ENCODE measurements at places on chromosomes 4 and X.

DNA sequence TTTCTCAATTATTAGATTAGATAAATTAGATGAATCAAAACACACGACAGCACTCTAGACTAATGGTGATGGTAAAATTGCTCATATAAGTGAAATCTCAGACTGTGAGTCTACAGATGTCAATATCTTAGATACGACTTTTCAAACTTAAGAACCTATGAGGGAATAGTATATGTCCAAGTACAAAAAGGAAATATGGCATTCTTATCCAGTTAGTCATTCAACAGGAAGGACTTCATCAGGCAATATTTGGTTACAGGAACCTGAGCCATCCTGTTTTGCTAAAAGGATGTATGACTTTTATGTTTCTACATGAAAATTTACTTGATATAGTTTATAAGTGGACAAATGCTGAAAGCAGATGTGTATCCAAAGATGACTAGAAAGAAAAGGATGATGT is 107.0 kb downstream of the CT47B1 start:
- no peak for DNase-seq

DNA sequence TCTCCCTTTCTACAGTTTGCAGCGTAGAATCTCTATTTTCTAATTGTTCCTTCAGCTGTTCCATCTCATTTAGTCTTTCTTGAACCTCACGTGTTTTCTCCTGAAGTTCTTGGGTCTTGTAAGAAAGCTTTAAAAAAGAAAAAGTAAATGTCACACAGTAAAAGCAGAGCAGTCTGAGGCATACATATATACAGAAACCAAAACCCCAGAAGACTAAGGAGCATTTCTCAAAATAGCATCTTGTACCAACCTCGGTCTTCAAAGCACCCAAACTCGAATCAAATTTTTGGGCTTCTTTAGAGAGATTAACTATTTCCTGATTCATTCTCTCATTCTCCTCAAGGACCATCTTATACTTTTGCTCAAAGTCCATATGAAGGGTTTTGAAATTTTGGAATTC is 39.4 kb downstream of the CENPE start:
- DNase-seq, result no peak

GRCh38 chr4:180169394-180169793 is 2073.8 kb upstream of the TENM3 start:
- no peak for DNase-seq

DNA sequence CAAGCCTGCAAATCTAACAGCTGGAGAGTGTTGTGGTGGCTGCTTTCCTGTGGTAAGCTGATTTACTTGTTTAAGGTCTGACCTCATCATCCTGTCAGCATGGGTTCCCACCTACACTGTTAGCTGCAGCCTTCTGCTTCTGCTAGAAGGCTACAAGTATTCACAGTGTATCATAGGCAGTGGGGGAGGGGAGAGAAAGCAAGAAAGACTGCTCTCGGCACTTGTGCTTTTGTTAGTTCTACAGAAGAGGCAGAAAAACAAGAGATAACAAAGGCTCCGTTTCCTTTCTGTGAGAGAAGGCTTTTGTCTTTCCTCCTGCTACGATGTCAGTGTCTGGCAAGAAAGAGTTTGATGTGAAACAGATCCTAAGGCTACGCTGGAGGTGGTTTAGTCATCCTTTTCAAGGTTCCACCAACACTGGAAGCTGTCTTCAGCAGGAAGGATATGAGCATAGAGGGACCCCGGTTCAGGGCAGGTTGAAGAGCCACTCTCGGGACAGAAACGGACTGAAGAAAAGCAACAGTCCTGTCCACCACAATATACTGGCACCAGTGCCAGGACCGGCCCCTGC is at the start of gene KLHL4:
Gene KLHL4 (plus strand): TSS at position 232 of the 571 bp plus-strand sequence. CDS start 92 bp downstream, at position 324.
- DNase-seq, result no peak

DNA sequence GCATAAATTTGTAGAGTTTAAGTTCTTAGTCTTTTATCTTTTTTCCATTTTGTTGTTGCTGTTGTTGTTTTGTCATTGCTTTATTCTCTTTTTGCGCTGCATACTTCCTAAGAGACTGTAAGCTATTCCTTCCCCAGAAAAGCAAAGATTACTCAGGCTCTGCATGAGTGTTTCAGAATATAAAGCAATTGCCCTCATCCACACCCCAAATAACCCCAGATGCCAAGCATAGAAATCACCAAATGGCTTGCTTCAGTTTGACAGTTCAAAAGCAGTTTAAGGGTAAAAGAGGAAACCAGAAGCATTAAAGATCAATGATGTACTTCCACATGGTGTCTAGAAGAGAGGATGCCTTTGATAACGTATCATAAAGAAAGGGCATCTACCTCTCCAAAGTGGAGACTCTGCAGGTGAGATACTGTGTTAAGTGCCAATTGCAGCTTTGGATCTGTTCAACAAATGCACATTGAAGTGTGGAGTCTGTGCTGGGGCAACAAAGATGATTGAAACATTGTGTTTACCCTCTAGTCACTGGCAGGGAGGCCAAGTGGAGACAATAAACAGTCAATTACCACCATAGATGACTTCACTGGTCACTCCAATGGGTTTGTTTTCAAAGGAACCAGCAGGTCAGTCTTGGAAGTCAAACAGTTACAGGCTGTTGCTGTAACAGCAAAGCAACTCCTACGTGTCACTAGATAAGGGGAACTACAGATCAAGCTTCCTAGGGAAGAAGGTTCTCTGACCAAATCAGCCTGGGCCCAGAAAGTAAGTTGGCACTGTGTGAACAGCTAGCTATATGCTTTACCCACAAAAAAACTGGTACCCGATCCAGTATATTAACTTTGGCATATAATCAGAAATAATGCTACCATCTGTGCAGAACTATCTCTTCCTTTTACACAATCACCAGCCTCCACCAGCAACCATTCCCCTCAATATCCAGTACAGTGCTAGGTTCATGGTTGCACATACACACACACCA is 40.6 kb upstream of the IL21 start:
- DNase-seq, result no peak

GRCh38 chr4:81571105-81571504 is 99.4 kb upstream of the RASGEF1B start:
- no peak for DNase-seq

DNA sequence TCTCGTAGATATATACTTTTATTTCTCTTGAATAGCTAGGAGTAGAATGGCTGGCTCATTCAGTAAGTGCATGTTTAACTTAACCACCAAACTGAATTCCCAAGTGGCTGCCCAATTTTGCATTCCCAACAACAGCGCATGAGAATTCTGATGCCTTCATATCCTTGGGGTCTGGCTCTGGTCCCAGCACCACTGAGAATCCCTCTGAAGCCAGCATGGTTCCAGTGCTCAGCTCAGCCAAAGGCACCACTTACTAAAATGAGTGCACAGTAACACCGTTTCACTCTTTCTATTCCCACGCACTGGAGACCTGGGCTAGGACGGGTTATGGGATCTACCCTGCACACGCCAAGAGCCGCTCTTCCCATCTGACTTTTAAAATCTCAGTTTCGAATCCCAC is 60.4 kb downstream of the CASP3 start:
- no peak for DNase-seq

GRCh38 chr4:1496116-1496642 is 89.9 kb upstream of the NKX1-1 start:
- DNase-seq, result no peak

DNA sequence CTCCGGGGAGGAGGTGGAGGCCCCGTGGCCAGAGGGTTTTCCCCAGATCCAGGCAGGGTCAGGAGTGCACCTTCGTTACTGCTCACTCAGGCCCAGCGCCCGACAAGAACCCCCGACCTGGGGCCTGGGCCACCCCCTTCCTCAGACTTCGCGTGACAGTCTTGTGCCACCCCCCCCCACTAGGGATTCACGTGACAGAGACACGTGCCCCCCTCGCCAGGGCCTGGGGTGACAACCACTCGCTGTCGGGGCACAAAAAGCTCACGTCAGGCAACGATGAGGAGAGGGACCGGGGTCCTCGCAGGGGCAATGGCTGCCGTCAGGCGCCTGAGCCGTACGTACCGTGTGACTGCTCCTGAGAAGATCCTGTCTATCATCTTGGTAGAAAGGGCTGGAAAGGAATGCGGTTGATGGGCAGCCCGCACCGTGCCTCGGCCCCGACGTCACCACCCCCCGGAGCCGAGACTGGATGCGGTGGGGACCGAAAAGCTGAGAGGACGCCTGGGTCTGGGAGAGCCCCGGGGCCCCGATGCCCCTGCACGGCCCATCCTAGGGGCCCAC is 23.0 kb upstream of the GTPBP6 start:
- no peak for DNase-seq

GRCh38 chrX:44935640-44936039 is 62.7 kb downstream of the KDM6A start:
- DNase-seq, result no peak

- DNase-seq, result no peak
Measured at GRCh38 chrX:70553516-70553915, 108.9 kb downstream of the DLG3 start.

- DNase-seq, result no peak
Measured at GRCh38 chr4:43126595-43126994, 234.1 kb downstream of the GRXCR1 start.

GRCh38 chrX:9917861-9918260 is 49.3 kb upstream of the CLDN34 start:
- DNase-seq, result no peak

DNA sequence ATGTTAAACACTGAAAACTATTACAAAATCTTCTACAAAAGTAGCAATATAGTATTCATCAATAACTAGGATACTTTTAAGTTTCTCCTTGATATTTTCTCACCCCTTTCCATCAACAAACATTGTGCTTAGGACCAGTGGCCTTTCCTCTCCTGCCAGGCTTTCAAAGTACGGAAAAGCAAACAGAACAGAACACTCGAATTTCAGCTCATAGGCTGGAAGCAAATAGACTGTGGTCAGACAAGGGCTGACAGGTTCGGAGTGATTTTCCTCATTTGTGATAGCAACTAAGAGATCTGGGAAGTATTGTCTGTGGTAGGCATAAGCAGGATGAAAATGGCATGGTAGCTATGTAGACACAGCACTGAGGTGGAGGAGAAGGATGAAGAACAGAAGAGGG is 68.6 kb upstream of the SORBS2 start:
- DNase-seq, result no peak

DNA sequence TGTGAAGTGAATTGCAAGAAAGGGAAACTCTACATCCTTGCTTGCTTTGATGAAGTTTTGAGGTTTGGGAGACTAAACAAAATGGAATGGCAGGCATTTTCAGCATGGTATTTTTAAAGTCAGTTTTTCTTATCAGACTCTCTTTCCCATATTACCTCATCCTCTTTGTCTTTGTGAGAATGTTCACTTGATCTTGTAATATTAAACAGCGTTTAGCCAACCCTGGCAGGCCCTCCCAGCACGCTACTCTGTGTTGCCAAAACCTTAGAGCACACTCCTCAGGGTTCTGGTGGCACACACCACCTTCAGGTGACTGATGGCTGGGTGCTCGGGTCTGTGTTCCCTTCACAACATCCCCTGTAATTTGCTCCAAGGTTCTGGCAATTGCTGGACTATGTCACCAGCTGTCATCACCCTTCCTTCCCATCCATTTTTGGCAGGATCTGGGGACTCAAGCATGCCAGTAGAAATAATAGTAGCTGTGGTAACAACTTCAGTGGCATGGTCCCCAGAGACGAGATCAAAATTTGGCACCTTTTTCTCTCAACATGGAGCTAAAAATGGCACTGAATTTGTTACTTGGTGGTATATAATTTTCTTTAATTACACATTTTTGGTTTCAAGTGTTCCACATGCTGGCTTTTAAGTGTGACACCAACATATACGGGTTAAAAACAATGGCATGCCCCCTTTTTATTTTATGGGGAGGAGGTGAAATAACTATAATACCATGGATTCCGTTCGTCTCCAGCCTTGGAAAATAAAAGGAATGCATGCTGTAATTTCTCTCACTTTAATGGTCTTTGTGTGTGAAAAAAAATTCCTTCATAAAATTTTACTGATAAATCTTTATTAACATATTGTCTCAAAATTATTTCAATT is 273.1 kb downstream of the DCTD start:
- DNase-seq, result no peak

DNA sequence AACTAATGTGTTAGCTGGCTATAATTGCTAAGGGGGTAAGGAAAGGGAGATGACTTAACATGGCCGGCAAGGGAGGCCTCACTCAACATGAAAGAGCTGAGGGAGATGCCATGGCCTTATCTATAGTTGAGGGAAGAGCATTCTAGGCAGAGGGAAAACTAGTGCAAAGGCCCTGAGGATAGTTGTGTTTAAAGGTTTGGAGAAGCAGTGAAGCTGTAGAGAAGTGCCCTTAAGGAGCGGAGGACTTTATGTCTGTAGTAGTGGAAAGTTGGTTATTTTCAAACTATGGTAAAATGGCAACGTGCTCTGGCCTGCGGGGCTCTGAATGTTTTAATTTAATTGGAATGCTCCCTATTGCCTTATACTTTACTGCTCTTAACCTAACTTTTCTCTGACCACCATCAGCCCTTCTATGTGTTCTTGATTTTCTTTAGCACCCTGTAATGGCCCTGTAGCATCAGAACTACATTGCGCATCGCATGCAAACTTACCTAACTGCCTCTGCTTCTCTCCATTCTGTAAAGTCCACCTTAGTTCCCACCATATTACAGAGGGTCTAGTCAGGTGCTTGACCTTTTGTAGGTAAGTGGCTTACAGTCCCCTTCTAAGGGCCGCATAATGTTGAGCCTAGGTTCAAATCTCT is 35.8 kb downstream of the ERVMER34-1 start:
- no peak for DNase-seq

DNA sequence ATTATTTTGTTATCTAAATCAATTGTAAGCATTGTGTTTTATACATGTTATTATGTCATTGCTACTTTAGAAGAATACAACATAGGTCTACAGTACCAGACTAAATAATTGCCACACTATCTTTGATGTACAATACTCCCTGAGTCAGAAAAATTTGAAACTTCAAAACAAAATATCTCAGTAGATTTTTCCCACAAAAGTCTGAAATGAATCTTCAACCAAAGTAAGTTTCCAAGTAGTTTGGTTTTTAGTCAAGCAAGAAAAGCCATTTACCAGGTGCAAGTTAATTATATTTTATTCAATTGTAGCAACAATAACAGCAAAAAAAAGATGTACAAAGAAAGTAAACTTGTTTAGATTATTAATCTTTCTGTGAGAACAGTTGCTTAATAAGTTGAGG is 11.4 kb upstream of the PARM1 start:
- no peak for DNase-seq

GRCh38 chr4:110480031-110480549 is 4.1 kb downstream of the ENPEP start:
- no peak for DNase-seq
